ENCODE measurements at places on chromosomes 12 and 14. TPM values are rescaled to one million over a fixed set of nuclear protein-coding genes. Genes with fewer than 3 reads are reported as not detected.

The SMIM41 gene
- polyA plus RNA-seq = not detected

The KRT74 gene
- polyA plus RNA-seq = 0.35 TPM

The GALNT9 gene
- 7.9 TPM for polyA plus RNA-seq

The GLT8D2 gene
- polyA plus RNA-seq = 0.60 TPM

The IGFBP6 gene
- 17.2 TPM for polyA plus RNA-seq

The GPR135 gene
- polyA plus RNA-seq = 2.2 TPM

The KLRB1 gene
- not detected for polyA plus RNA-seq

The IRF2BPL gene
- 3.3 TPM for polyA plus RNA-seq

The C1QL4 gene
- polyA plus RNA-seq = not detected
